ENCODE measurements at places on chromosomes 12 and 14.

GRCh38 chr12:119114294-119114693 is 64.4 kb upstream of the HSPB8 start:
- DNase-seq = no peak
- no peak overlapping the region for H3K27ac ChIP-seq
- peaks cover 10% of the 10 kb centered on the region for H3K27me3 ChIP-seq
- H3K36me3 ChIP-seq = peaks cover 2% of the 10 kb centered on the region
- H3K4me1 ChIP-seq = no peaks in the 10 kb centered on the region
- H3K4me3 ChIP-seq = no peak overlapping the region

GRCh38 chr12:107368586-107368985 is 275.2 kb upstream of the CRY1 start:
- peaks cover 6% of the 10 kb centered on the region for H3K36me3 ChIP-seq
- no peak for DNase-seq
- no peaks in the 10 kb centered on the region for H3K27me3 ChIP-seq

GRCh38 chr14:101198398-101199027 is 295.0 kb upstream of the RTL1 start:
- H3K4me1 ChIP-seq = no peaks in the 10 kb centered on the region
- DNase-seq = no peak
- H3K36me3 ChIP-seq = peaks cover 3% of the 10 kb centered on the region
- no peak overlapping the region for H3K4me3 ChIP-seq

DNA sequence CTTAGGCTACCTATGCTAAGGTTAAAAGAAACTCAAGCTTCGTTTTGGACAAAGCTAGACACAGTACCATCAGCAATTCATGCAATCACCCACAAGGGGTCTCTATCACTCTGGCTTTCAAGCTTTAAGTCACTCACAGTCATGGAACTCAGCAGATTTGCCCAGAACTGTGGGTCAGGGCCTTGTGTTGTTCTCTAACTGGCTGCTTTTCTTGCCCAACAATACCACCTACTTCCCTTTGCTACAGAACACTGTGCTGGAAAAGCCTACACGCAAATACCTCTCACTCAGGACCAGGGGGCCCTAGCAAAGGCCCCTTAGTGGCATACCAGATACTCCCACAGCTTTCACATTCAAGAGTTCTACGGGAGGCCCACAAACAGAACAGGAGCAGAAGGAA is 9.1 kb downstream of the NEMP1 start:
- H3K27me3 ChIP-seq = no peaks in the 10 kb centered on the region
- peak; percentile 34 for DNase-seq
- H3K4me3 ChIP-seq = no peak overlapping the region
- H3K4me1 ChIP-seq = peaks cover 17% of the 10 kb centered on the region
- peak overlapping the region; percentile 17 for H3K27ac ChIP-seq
- H3K36me3 ChIP-seq = peaks cover 12% of the 10 kb centered on the region

DNA sequence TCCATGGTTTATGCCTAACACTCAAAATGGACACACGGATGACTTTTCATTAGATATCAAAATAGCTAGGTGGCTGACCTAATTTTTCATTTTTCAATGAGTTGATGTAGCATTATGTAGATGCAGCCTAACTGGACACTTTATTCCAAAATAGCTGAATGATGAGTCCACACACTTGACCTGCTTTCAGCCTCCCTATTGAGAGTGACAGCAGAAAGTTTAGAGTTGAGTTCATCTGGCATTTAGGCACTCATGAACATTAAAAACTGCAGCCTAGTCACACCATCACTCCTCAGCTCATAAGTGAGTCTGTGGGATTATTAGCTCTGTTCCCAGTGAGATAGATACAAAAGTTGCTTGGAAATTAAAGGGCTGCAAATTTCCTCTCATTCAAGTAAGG is 307.3 kb upstream of the PRKD1 start:
- no peaks in the 10 kb centered on the region for H3K27me3 ChIP-seq
- H3K27ac ChIP-seq = no peak overlapping the region
- no peak for DNase-seq
- no peaks in the 10 kb centered on the region for H3K36me3 ChIP-seq
- H3K4me3 ChIP-seq = no peak overlapping the region

GRCh38 chr12:64890873-64891468 is 66.5 kb downstream of the TBC1D30 start:
- no peak overlapping the region for H3K27ac ChIP-seq
- no peak for DNase-seq
- H3K4me3 ChIP-seq = no peak overlapping the region
- H3K4me1 ChIP-seq = no peaks in the 10 kb centered on the region
- H3K27me3 ChIP-seq = peaks cover 37% of the 10 kb centered on the region
- H3K36me3 ChIP-seq = no peaks in the 10 kb centered on the region

DNA sequence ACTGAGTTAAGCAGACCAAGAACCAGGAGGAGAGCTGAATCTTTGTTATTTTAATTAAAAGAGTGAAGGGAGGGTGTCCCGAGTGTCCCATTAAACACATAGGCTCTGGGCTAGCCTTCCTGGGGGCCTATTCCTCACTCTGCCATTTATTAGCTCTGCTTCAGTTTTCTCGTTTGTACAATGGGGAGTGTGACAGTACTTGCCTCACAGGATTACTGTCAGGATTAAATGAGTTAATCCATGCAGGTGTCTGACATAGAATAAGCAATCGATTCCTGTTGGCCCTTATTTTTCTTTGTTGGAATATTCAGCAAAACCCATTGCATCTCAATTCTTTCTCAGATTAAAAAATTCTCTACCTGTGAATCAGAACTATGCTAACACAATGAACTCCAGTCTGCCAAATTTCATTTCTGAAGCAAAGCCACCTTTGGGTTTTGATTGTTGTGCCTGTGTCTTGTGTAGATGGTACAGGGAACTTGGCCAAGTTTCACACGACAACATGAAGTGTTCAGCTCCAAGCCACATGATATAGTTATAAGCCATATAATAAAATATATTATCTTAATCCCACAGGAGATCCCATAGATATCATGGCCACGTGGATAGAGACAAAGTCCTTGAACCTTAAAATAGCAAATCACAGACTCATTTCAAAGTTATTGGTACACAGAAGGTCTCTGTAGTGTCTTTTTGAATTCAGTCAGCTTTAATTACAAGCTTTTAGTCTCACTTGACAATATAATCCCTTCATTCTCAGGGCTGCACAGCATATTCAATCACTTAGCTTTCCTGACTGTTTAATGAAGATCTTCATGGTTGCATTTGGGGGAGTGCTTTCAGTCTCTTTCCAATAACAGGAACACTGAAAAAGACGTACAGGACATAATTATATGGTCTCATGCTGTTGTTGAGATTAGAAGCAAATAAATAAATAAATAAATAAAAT is 34.4 kb upstream of the CRY1 start:
- H3K4me1 ChIP-seq = no peaks in the 10 kb centered on the region
- peaks cover 33% of the 10 kb centered on the region for H3K27me3 ChIP-seq
- DNase-seq = no peak
- no peak overlapping the region for H3K27ac ChIP-seq

DNA sequence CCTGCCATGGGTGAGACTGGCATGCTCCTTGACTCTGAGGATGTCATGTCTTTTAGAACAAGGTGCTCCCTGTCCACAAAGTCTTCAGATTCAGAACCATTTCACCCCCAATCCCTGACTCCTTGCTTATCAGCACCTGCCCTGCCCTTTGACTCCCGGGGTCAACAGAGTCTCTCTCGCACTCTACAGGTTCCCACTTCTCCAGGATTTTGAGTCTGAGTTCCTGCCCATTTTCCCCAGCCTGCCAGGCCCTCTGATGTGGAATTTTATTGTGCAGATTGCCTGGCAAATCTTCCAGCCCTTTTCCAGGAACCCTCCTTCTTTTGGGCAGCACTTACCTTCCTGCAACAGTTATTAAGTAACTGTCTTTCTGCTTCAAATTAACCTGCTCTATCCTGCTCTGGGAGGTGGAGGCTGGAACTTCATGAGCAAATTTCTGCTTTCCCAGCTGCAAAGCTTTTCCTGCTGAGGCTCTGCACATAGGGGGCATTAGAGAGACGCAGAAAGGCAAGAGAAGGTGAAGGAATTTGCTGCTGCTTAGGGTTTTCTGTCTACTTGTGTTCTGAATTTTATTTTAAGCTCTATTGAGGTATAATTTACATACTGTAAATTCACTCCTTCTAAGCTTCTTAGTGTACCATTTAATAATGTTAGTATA is 259.1 kb downstream of the PCNX1 start:
- DNase-seq = no peak
- peaks cover 19% of the 10 kb centered on the region for H3K4me1 ChIP-seq
- H3K36me3 ChIP-seq = no peaks in the 10 kb centered on the region
- H3K27me3 ChIP-seq = no peaks in the 10 kb centered on the region
